ENCODE measurements at places on chromosomes 11 and 22.

DNA sequence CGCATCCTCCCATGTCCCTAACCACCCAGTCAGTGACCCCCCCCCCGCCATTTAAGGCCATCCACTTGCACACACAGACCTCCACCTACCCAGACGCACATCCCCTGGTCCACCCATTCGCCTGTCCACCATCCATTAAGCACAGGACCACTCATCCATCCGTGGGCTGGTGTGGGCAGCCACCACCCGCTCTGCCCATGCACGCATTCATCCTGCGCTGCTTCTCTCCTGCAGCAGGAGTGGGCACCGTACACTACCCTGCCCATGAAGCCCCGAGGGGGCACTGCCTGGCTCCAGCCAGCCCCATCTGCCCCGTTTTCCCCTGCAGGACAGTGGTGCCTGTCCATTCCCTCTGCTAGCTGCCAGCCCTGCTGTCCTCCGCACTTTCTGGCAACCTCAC lies 3.9 kb upstream of the SLC16A8 start:
- H3K4me1 ChIP-seq, result peaks cover 16% of the 10 kb centered on the region
- no peak overlapping the region for H3K27ac ChIP-seq
- no peaks in the 10 kb centered on the region for H3K36me3 ChIP-seq
- no peak overlapping the region for H3K4me3 ChIP-seq

GRCh38 chr22:44159221-44159620 lies 21.5 kb upstream of the PARVG start:
- H3K36me3 ChIP-seq, result peaks cover 10% of the 10 kb centered on the region
- no peak for DNase-seq
- H3K4me3 ChIP-seq, result no peak overlapping the region

DNA sequence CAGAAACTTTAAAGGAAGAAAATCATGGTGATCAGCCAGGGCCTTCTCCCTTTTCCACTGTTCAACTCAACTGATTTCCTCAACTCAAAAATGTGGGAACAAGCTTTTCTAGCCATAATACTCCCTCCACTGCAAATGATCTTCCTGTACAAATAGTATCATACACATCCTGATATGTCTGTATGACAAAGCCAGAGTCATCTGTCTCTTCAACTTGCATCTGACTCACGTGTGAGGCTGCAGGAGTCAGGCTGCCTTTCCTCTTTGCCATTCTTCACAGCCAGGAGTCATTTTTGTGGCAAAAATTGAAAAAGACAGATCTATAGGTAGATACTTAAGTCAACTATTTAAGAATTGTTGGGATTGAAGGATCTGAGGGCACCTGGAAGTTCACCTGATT lies 13.3 kb downstream of the PATZ1 start:
- peaks cover 42% of the 10 kb centered on the region for H3K36me3 ChIP-seq
- peaks cover 9% of the 10 kb centered on the region for H3K4me1 ChIP-seq
- DNase-seq, result no peak
- H3K27me3 ChIP-seq, result no peaks in the 10 kb centered on the region

DNA sequence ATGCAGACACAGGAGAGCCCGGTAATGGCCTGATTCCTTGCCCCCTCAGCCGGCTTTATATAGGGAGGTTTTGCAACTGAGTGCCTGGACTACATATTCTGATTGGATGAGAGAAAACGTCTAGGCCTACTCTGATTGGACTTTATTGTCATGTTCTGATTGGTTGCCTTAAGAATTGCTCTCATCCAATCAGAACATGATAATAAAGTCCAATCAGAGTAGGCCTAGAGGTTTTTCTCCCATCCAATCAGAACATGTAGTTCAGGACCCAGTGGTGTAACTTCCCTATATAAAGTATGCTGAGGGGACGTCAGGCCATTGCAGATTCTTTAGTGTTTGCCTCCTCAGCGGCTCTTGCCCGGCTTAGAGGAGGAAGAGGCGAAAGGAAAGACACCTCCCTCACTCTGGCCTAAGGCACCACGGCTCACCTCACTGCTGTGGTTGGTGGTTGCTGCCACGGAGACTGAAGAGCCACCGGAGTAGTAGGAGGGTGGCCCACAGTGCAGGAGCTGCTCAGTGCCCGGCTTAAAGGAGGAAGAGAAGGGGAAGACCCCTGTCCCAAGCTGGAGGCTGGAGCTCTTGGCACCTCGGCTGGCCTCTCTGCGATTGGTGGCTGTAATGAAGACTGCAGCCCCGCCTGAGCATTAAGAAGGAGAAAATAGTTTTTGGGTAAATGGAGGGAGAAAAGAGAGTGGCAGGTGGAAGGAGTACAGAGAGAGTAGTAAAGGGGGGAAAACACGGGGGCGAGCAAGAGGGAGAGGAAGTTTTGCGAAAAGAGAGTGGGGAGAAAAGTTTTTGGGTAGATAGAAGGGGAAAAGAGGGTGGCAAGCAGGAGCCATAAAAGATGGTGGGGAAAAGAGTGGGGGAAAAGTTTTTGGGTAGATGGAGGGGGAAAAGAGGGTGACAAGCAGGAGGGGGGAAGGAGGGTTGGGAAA lies 116.7 kb upstream of the SERPIND1 start:
- H3K27ac ChIP-seq, result no peak overlapping the region
- no peaks in the 10 kb centered on the region for H3K27me3 ChIP-seq
- no peak overlapping the region for H3K4me3 ChIP-seq
- no peaks in the 10 kb centered on the region for H3K4me1 ChIP-seq
- no peak for DNase-seq

GRCh38 chr11:61272731-61273130 lies 22.4 kb downstream of the VWCE start:
- no peaks in the 10 kb centered on the region for H3K27me3 ChIP-seq
- no peak for DNase-seq
- H3K27ac ChIP-seq, result no peak overlapping the region
- no peak overlapping the region for H3K4me3 ChIP-seq
- no peaks in the 10 kb centered on the region for H3K36me3 ChIP-seq
- H3K4me1 ChIP-seq, result no peaks in the 10 kb centered on the region

DNA sequence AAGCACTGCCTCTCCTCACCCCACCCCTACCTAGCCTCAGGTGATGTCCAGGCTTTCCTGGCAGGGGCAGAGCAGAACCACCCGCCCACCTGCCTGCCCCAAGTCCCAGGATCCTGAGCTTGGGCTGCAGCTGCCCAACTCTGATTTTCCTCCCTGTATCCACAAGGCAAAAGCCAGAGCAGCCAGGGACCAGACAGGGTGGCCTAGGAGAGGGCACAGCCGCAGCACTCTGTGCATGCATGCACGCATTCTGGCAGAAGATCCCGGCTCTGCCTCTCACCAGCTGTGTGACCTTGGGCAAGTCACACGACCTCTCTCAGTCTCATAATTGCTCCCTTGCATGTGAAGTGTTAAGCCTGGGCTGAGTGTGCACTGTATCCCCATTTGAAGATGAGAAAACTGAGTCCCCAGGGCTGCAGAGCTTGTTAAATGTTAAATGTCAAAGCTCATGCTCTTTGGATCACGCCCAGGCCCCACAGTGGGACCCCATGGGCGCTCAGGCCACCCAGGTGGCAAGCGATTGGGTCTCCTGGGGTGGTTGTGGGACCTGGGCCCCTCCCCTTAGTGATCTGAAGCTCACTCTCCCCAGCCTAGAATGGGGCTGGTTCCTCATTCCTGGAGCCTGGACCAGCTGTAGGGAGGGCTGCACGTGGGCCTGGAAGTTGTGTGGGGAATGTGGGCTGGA lies 2.8 kb upstream of the CARNS1 start:
- H3K4me3 ChIP-seq, result no peak overlapping the region
- H3K27ac ChIP-seq, result no peak overlapping the region
- no peaks in the 10 kb centered on the region for H3K36me3 ChIP-seq
- DNase-seq, result no peak
- no peaks in the 10 kb centered on the region for H3K27me3 ChIP-seq
- peaks cover 69% of the 10 kb centered on the region for H3K4me1 ChIP-seq

DNA sequence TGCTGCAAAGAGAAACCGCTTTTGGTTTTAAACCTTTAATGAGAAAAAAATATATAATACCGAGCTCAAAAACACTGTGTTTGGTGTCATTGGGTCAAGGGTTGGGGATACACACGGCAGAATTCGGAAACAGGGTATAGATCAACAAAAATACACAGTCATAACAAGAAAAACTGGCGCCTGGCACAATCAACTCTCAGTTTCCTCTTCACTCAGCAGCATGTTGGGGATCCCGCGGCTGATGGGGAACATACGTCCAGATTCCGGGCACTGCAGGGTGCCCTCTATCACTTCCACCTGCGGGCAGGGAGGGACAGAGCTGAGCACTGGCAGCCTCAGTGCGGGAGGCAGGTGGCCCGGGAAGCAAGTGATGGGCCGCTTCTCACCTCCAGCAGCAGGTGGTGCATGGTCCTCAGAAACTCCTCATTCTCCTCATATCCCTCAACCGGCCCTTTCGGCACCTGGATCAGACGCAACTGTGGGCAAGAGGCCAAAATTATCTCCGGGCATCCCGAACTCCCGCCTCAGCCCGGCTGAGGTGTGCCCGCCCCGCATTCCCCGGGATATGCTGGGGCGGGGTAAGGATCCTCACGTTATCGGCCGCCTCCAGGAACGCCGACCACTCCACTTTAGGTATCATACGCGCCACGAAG lies 561 bp downstream of the TRMT112 start:
- H3K4me3 ChIP-seq, result peak overlapping the region; percentile 81
- peak; percentile 53 for DNase-seq
- H3K36me3 ChIP-seq, result peaks cover 46% of the 10 kb centered on the region
- peaks cover 20% of the 10 kb centered on the region for H3K4me1 ChIP-seq
- H3K27me3 ChIP-seq, result no peaks in the 10 kb centered on the region

DNA sequence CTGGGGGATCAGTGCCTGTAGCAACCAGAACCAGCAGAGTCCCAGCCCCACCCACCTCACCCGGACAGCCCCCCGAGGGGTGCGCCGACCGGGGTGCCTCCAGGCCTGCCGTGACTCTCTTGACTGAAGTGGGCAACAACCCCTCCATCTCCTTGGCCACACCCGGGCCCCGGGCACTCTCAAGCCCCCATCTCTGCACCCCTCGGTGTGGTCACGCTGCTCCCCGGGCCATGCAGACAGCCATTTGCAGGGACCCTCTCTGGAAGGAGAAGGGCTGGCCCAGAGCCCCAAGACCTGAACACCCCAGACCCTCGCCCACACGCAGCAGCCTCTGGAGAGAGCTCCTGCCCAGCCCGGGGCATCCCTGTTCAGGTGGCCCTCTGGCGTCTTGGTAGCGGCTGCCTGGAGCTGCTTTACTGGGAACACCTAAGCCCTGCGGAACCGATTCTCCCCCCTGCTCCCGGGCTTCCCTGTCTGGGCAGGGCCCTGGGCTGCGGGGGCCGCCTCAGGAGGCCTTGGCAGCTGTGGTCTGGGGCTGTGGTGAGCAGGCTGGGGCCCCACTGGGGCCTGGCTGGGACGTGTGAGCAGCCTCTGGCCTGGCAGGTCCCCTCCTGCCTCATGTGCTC lies 84.9 kb downstream of the WNT7B start:
- peaks cover 7% of the 10 kb centered on the region for H3K4me1 ChIP-seq
- H3K4me3 ChIP-seq, result no peak overlapping the region
- H3K36me3 ChIP-seq, result no peaks in the 10 kb centered on the region
- peaks cover 91% of the 10 kb centered on the region for H3K27me3 ChIP-seq
- no peak overlapping the region for H3K27ac ChIP-seq

- no peak overlapping the region for H3K4me3 ChIP-seq
- no peak overlapping the region for H3K27ac ChIP-seq
Measured at GRCh38 chr11:23311986-23312940, 452.0 kb upstream of the CCDC179 start.

DNA sequence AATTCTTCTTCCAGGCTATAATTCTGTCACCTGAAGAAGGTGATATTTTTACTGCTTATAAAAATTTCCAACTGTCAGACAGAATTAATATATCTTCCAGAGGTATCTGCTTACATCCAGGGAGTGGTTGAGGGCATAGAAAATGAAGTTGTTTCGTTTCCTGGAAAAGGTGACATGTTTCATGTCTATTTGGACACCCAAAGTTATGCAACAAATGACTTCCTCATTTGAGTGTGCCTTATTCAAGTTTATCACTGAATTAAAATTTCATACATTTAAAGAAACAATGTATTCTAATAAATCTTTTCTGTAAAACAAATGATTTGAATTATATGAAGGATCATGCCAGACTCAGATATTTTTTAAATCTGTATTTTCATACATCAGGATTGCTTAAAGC lies 8.5 kb upstream of the GRAMD1B start:
- H3K4me1 ChIP-seq, result no peaks in the 10 kb centered on the region
- H3K27ac ChIP-seq, result no peak overlapping the region

DNA sequence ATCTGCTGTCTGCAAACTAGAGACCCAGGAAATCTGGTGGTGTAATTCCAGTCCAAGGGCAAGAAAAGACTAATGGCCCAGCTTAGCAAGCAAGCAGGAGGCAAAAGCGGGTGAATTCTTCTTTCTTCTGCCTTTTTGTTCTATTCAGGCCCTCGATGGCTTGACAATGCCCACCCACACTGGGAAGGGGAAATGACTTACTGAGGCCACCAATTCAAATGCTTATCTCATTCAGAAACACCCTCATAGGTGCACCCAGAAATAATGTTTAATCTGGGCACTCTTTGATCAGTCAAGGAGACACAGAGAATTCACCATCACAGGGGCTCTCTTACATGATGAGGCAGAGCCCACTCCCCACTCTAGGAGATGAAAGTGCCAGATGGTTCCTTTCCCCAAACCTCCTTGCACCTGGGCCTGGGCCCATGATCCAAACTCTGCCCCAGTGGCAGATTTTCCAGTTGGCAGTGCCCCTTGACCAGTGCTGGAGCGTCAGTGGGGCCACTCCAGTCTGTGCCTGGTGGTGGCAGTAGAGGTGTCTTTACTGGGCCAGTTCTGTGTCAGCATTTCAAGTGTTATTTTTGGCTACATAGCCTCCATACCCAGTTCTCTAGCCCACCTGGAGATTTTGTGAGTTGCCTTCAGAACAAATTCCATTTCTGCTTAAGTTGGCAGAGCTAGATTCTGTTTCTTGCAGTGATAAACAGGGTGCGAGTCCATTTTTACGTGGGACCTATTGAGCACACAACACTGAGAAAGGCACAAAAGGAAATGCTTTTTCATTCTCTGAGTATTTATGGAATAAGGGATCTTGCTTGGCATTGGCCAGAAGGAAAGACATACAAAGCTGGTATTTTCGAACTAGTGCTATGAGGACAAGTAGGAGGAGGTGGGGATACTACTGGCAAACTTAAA lies 7.5 kb downstream of the ELMOD1 start:
- no peaks in the 10 kb centered on the region for H3K4me1 ChIP-seq
- H3K27me3 ChIP-seq, result no peaks in the 10 kb centered on the region
- H3K4me3 ChIP-seq, result no peak overlapping the region

DNA sequence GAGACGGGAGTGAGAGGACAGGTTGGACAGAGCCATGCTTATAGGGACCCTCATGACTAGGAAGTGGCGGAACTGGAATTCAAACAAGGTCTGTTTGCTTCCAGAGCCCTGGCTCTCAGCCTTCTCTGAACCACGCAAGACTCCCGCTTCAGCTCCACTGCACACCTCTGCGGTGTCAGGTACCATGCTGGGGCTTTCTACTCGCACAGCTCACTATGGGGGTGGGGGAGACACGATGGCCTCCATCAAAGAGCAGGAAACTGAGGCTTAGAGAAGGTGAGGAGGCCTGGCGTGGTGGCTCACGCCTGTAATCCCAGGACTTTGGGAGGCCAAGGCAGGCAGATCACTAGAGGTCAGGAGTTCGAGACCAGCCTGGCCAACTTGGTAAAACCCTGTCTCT lies 14.2 kb downstream of the SUN2 start:
- H3K27me3 ChIP-seq, result no peaks in the 10 kb centered on the region
- no peak overlapping the region for H3K4me3 ChIP-seq
- DNase-seq, result no peak
- H3K36me3 ChIP-seq, result peaks cover 100% of the 10 kb centered on the region
- peaks cover under 1% of the 10 kb centered on the region for H3K4me1 ChIP-seq
- no peak overlapping the region for H3K27ac ChIP-seq

- H3K27ac ChIP-seq, result no peak overlapping the region
- no peak for DNase-seq
- peaks cover 67% of the 10 kb centered on the region for H3K36me3 ChIP-seq
- H3K4me3 ChIP-seq, result no peak overlapping the region
- H3K27me3 ChIP-seq, result no peaks in the 10 kb centered on the region
- peaks cover 4% of the 10 kb centered on the region for H3K4me1 ChIP-seq
Measured at GRCh38 chr11:35218956-35219355, 80.0 kb downstream of the CD44 start.

Measured in stomach (tissue), 19 donors.